ENCODE measurements at places on chromosomes 13 and 19. TPM values are rescaled to one million over a fixed set of nuclear protein-coding genes. Genes with fewer than 3 reads are reported as not detected.

ZNF296 gene
- 0.68 TPM for total RNA-seq

FSD1 gene
- total RNA-seq = 13.3 TPM

DCUN1D2 gene
- 29.0 TPM for total RNA-seq

CNFN gene
- total RNA-seq = not detected

SIAH3 gene
- total RNA-seq = not detected

ADPRHL1 gene
- total RNA-seq = 2.9 TPM

RTBDN gene
- not detected for total RNA-seq

WDR88 gene
- not detected for total RNA-seq

GRCh38 chr13:32320528-32320927, 5.2 kb downstream of the BRCA2 start:
- DNase-seq = no peak
- H3K4me1 ChIP-seq = peaks cover 12% of the 10 kb centered on the region
- no peak overlapping the region for H3K4me3 ChIP-seq

DNA sequence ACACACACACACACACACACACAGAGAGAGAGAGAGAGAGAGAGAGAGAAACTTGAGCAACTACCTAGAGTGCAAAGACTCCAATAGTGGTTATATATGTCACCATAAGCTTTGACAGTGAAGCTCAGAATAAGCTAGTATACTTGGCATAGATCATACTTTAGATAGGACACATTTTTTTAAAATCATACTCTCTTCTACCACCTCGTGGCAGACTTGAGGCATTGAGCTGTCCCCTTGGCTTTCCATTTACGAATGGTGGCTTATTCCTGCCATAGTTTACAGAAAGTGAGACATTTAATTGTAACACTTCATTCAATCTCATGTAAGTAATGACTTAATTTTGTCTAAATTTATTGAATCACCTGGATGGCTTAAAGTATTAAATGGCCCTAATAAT, 108.2 kb downstream of the EDNRB start:
- H3K27ac ChIP-seq = no peak overlapping the region
- no peaks in the 10 kb centered on the region for H3K4me1 ChIP-seq
- H3K4me3 ChIP-seq = no peak overlapping the region
- no peaks in the 10 kb centered on the region for H3K27me3 ChIP-seq
- DNase-seq = no peak
- H3K36me3 ChIP-seq = no peaks in the 10 kb centered on the region

DNA sequence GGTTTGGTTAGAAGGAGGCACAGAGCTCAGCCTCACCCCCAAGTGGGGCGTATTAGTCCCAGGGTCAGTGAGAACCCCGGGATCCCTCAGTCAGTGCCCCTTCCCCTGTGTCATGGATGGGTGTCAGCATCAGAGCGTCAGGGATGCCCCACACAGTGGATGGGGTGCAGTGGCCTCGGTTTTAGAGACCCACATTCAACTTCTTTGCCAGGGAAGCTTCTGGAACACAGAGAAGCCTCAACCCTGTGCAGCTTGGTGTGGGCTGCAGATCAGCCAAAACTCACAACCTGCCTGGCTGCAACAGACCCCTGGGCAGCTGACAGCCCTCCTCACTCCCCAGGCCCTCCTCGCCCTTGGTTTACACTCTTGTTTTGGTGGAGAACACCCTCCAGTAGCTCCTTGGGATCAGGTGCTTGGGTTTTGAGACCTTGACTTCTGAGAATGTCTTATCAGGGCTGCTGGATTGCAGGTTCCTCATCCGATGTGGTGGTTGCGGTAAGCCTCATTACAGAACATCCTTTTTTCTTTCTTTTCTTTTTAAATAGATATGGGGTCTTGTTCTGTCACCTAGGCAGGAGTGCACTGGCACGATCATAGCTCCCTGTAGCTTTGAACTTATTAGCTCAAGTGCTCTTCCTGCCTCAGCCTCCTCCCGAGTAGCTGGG, 11.0 kb downstream of the ZNF333 start:
- no peaks in the 10 kb centered on the region for H3K27me3 ChIP-seq
- peaks cover 67% of the 10 kb centered on the region for H3K36me3 ChIP-seq
- no peak overlapping the region for H3K4me3 ChIP-seq
- H3K27ac ChIP-seq = no peak overlapping the region

GRCh38 chr13:46062185-46062584, 9.6 kb upstream of the ZC3H13 start:
- DNase-seq = no peak
- no peak overlapping the region for H3K27ac ChIP-seq
- H3K27me3 ChIP-seq = peaks cover 3% of the 10 kb centered on the region
- H3K4me3 ChIP-seq = no peak overlapping the region
- H3K4me1 ChIP-seq = peaks cover 9% of the 10 kb centered on the region
- H3K36me3 ChIP-seq = no peaks in the 10 kb centered on the region

DNA sequence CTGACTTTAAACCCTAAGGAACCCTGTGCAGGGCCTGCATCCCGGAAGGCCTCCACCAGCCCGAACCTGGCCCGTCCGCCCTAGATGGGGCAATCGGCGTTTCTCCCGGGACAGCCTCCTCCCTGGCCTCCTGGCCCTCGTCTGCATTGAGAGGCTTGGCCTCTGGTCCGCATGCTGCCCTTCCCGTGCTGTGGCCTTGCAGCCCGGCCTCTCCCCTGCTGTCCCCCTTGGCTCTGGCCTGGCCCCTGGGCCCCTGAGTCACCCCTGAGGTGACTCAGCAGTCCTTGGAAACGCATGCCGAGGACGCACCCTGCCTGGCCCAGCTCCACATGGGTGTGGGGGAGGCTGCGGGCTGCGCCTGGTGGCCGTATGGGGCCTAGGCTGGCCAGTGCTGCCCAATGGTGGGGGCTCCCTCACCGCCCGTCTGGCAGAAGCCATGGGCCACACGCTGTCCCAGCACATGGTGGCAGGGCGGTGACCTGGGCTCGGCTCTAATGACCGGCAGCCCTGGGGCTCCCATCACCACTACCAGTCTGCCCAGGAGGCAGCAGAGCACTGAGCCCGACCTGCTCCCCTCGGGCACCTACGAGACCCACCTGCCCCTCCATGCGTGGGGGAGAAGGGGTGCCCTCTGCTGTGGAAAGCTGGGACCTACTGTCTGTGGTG, 25.7 kb downstream of the SH3GL1 start:
- H3K4me1 ChIP-seq = peaks cover 87% of the 10 kb centered on the region
- DNase-seq = no peak
- peak overlapping the region; percentile 90 for H3K27ac ChIP-seq
- H3K27me3 ChIP-seq = no peaks in the 10 kb centered on the region

DNA sequence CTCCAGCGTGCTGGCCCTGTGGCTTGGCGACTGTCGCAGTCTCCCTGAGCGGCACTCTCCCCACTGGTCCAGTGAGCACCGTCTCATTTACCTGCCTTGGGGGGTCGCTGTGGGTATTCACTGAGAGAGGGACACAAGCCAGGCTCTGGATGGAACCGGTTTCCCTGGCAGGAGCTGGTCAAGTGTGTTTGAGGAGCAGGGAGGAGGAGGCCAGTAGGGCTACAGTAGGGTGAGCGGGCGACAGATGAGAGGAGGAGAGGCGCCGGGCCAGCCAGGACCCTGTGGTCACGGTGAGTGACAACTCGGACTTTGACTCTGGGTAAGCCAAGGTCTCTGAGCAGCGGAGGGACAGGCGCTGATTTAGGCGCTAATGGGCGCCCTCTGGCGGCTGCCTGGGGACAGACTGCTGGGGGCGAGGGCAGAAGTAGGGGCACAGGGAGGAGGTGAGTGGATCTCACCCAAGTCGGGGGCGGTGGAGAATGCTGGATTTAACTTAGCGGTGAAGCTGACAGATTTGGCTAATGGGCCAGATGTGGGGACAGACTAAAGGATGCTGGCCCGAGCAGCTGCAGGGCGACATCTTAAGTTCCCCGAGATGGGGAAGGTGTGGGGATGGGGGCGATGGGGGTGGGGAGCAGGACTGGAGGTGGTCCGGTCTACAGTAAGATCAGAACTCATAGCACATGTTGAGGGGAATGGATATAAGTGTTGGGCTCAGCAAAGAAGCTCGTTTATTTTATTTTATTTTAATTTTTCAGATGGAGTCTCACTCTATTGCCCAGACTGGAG, 4.7 kb upstream of the PRMT1 start:
- peaks cover 14% of the 10 kb centered on the region for H3K4me1 ChIP-seq
- peak; percentile 94 for DNase-seq
- no peaks in the 10 kb centered on the region for H3K27me3 ChIP-seq
- peaks cover 2% of the 10 kb centered on the region for H3K36me3 ChIP-seq
